ENCODE measurements at places on chromosomes 2 and 18.

GRCh38 chr2:164764996-164765395 is 76.6 kb downstream of the COBLL1 start:
- H3K4me3 ChIP-seq: no peak overlapping the region
- peaks cover 5% of the 10 kb centered on the region for H3K4me1 ChIP-seq
- H3K27ac ChIP-seq: no peak overlapping the region
- no peaks in the 10 kb centered on the region for H3K36me3 ChIP-seq
- H3K27me3 ChIP-seq: peaks cover 2% of the 10 kb centered on the region

- H3K27ac ChIP-seq: no peak overlapping the region
- peaks cover 2% of the 10 kb centered on the region for H3K27me3 ChIP-seq
- H3K36me3 ChIP-seq: no peaks in the 10 kb centered on the region
- no peak for DNase-seq
Measured at GRCh38 chr18:75107931-75108276, 101.0 kb downstream of the PTGR3 start.

DNA sequence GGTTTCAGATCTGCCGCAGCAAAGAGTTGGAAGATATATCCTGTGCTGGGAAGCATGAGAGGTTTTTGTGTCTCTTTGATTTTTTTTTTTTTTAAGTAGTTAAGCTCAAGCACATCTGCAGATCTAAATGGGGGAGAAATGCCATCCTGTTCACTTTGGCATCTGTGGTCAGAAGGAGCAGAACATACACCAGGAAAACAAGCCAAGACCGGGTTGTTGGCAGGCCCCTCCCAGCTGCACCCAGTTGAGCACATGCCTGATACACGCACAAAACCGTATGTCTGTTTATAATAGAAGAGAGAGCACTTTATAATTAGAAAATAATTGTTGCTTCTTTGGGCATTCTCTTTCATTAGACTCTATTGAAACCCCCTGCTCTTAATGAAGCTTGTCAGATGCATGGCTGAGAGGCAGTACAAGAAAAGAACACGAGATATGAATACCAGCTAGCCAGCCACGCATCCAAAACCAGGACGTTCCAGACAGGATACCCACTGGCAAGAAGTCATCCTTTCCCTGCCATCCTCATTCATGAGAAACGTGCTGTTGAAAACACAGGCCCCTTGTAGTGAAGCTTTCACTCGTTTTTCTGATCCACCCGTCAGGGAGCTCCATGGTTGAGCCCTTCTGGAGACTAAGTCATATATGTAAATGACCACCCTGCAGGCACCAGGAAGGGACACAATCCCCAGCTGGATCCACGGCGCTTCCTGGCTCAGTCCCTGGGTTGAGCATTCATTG is 152.2 kb downstream of the ALPK2 start:
- H3K4me1 ChIP-seq: peaks cover 14% of the 10 kb centered on the region
- H3K4me3 ChIP-seq: no peak overlapping the region
- no peak for DNase-seq
- H3K27ac ChIP-seq: no peak overlapping the region

- H3K27ac ChIP-seq: no peak overlapping the region
- H3K36me3 ChIP-seq: peaks cover 32% of the 10 kb centered on the region
- peaks cover 6% of the 10 kb centered on the region for H3K27me3 ChIP-seq
- DNase-seq: no peak
- H3K4me3 ChIP-seq: no peak overlapping the region
- H3K4me1 ChIP-seq: peaks cover 10% of the 10 kb centered on the region
Measured at GRCh38 chr2:88686320-88686719, 5.2 kb upstream of the RPIA start.

DNA sequence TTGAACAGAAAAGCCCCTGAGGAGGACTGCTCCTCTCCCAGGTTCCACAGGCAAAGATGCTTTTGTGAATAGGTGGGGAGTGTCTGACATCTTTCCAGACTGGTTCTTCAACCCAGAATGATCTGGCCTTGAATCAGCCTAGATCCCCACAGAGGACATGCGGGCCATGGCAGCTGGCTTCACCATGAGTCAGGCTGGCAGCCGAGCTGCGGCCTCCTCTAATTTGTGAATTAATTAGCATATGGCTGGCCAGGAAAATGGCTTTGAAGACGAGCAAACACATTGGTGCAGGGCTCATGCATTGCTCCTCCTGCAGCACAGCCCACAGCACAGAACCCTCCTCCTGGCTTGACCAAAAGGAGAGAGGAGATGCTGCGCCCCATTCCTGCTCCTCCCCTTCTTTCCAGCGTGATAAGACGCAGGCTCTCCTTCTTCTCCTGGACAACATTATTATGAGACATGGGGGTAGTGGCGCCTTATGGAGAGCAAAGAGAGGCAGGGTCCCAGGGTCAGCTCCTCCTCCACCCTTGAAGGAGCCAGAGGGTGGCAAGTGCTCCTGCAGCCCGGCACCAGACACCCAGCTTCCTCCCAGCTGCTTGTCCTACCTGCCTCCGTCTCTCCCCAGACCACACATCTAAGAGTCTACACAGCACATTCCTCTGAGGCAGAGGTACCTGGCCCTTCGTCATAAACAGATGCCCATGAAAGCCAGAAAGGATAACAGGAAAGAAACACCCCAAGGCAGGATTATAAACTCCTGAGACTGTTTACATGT is 66.7 kb downstream of the EDAR start:
- no peak for DNase-seq
- no peaks in the 10 kb centered on the region for H3K4me1 ChIP-seq
- H3K27ac ChIP-seq: no peak overlapping the region
- no peaks in the 10 kb centered on the region for H3K27me3 ChIP-seq

GRCh38 chr2:233339427-233339826 is 14.9 kb upstream of the DGKD start:
- no peak for DNase-seq
- H3K36me3 ChIP-seq: no peaks in the 10 kb centered on the region
- H3K4me3 ChIP-seq: no peak overlapping the region
- H3K4me1 ChIP-seq: no peaks in the 10 kb centered on the region
- H3K27me3 ChIP-seq: peaks cover 3% of the 10 kb centered on the region

DNA sequence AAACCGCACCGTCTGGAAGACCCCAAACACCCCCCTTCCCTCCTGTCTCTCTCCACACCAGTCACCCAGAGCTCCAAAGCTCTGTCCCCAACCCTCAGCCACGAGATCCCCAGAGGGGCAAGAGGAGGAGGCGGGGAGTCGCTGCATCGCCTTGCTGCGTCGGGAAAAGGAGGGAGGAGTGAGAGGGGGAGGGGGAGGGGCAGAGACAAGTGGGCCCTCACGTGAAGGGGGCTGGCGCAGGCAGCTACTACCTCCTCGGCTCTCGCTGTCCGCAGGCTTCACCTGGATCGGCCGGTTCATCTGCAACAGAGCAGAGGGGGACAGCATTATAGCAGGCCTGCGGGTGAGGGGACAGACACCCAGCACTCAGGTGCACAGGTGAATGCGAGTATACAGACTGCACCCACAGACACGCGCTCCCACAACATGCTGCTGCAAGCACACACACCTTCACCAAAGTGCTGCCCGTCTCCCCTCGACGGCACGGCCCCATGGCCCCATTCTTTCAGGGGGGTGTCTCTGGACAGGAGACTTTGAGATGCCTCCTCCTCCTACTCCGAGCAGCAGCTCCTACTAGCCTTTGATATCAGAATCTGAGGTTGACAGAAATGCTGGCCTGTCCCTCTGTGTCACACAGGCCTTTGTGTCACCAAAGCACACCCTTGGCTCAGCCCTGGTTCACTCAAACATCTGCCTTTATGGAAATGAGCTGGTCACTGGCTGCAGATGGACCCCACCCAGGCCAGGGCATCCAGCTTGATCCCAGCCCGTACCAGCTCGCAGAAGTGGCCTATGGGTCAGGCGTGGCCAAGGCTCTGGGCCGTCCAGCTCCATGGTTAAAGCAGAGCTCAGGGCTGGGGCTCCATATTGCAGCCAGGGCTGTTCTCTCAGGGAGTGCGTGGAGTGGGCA is 243.8 kb downstream of the CELF4 start:
- H3K27me3 ChIP-seq: peaks cover 15% of the 10 kb centered on the region
- H3K36me3 ChIP-seq: no peaks in the 10 kb centered on the region
- H3K4me1 ChIP-seq: no peaks in the 10 kb centered on the region
- no peak overlapping the region for H3K27ac ChIP-seq

GRCh38 chr2:215409331-215410127 is 26.3 kb downstream of the FN1 start:
- no peaks in the 10 kb centered on the region for H3K27me3 ChIP-seq
- peaks cover 73% of the 10 kb centered on the region for H3K36me3 ChIP-seq
- no peak overlapping the region for H3K4me3 ChIP-seq
- DNase-seq: no peak
- no peak overlapping the region for H3K27ac ChIP-seq

DNA sequence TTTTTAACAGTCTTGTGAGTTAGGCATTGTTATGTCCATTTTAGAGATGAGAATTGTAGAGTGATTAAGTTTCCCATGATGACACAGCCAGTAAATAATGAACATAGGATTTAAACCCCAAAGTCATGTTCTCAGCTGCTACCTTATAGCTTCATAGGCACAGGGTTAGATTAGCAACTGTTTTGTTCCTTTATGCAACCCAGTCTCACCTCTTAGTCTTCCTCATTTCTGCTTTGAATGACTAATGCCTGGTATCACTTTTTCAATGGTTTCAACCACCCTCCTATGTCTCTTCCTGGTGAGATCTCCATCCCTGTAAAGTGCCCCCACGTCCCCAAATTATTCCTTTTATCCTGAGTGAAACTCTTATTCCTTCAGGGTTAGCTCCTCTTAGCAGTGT is 44.3 kb downstream of the MFSD6 start:
- no peak overlapping the region for H3K4me3 ChIP-seq
- no peak overlapping the region for H3K27ac ChIP-seq
- no peaks in the 10 kb centered on the region for H3K4me1 ChIP-seq
- H3K36me3 ChIP-seq: no peaks in the 10 kb centered on the region
- no peaks in the 10 kb centered on the region for H3K27me3 ChIP-seq

DNA sequence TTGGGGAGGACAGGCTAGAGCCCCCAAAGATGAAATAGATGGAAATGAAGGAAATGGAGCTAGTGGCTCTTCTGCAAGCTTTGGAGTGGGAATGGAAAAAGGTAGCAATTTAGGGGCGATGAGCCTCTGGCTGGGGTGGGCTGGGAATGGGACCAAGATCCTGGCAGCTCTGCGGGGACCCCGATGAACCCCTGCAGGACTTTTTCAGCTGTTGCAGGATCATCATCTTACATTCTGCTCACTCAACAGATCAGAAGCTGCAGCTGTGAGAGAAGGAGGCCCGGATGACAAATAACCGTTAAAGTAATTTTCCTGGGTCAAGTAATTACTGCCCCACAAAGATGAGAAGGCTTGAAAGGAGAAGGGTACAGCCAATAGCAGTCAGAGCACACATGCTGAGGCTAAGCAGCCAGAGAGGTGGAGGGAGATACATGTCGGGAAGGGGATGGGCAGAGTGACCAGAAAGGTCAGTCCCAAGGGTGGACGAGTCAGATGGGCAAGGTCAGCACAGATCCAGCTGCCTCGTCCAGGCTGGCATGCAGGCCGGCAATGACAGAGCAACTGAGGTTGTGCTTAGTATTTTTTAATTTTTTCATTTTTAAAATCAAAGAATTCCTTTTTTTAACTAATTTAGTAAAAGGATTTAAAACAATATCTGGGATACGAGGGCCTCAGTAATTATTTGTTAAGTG is 245.0 kb upstream of the RAB6C start:
- H3K4me3 ChIP-seq: no peak overlapping the region
- no peak overlapping the region for H3K27ac ChIP-seq
- peaks cover 5% of the 10 kb centered on the region for H3K27me3 ChIP-seq
- no peaks in the 10 kb centered on the region for H3K4me1 ChIP-seq
- H3K36me3 ChIP-seq: no peaks in the 10 kb centered on the region

DNA sequence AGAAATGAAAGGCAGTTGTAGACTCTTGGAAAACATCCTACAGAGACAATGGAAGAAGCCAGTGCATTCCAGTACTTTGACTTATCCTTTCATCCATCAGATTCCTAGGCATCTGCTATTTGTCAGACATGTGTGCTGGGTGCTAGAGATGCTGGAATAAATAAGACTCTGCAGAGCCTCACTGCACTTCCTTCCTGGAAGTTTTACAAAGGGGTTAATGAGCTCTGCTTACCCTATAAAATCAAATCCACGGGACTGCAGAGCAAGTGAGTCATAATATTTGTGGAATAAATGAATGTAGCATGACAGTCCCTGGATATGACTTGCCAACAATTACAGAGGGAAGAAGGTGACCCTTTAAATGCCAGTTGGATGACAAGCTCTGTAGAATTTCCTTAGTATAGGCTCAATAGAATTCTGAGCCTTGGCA is 52.7 kb upstream of the NPAS2 start:
- H3K4me1 ChIP-seq: no peaks in the 10 kb centered on the region
- DNase-seq: no peak
- H3K27ac ChIP-seq: no peak overlapping the region
- H3K4me3 ChIP-seq: no peak overlapping the region
- H3K36me3 ChIP-seq: no peaks in the 10 kb centered on the region

DNA sequence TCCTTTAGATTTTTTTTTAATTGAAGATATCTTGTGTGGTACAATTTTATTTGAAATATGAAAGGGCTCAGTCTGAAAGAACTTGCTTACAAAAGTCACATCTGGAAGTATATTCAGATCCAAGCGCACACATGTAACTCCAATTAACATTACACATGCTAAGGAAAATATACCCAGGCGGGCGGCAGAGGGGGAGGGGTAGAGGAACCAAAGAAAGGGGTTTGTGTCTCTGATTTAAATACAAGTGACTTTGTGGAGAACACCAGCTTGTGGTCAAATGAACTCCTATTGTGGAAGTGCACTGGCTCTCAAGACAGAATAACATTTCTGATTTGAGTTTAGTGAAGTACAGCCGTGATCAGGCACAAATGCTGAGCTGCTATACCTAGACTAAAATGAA is 280.2 kb upstream of the SOX11 start:
- H3K4me3 ChIP-seq: no peak overlapping the region
- H3K27ac ChIP-seq: no peak overlapping the region
- no peak for DNase-seq
- H3K27me3 ChIP-seq: no peaks in the 10 kb centered on the region

DNA sequence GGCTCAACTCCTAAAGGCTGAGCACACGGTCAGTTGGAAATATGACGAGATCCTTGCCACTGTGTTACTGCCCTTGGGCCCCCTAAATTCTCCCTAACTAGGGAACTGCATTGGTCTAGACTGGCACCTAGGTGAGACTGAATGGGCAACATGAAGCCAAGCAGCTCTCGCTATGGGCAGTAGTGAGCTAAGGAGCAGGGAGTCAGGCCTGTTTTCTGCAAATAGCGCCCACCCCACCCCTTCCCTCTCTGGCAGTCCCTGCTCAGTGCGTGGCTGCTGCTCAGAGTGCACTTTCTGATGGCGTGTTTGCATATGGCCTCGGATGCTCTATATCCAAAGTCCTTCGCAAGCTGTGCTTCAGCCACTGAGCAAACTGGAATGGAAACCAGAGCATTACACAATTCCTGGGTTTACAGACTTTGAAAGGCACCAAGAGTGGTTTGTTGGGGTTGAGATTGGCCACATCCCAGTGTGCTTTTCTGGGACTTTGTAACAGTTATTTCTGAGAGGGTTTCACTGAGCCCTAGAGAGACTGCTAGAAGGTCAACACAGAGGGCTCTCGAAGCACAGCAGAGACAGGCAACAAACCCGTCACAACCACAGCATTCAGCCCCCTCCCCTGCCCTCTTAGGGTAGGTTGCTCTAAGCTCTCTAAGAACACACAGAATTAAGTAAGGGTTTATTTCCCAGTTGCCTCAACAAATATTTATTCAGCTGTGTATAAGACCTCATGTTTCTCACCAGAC is 419.9 kb downstream of the STK39 start:
- H3K4me3 ChIP-seq: no peak overlapping the region
- DNase-seq: no peak
- H3K27ac ChIP-seq: no peak overlapping the region
- no peaks in the 10 kb centered on the region for H3K4me1 ChIP-seq

GRCh38 chr2:183404392-183404791 is 280.1 kb downstream of the NUP35 start:
- no peaks in the 10 kb centered on the region for H3K4me1 ChIP-seq
- H3K36me3 ChIP-seq: no peaks in the 10 kb centered on the region
- H3K27me3 ChIP-seq: peaks cover 1% of the 10 kb centered on the region
- no peak for DNase-seq
- H3K4me3 ChIP-seq: no peak overlapping the region
- H3K27ac ChIP-seq: no peak overlapping the region

All from endothelial cell (in vitro differentiated cells).